ENCODE measurements at places on chromosomes 2 and 18.

- DNase-seq, result no peak
Observed at GRCh38 chr18:65235966-65236624, 514.7 kb upstream of the CDH7 start.

DNA sequence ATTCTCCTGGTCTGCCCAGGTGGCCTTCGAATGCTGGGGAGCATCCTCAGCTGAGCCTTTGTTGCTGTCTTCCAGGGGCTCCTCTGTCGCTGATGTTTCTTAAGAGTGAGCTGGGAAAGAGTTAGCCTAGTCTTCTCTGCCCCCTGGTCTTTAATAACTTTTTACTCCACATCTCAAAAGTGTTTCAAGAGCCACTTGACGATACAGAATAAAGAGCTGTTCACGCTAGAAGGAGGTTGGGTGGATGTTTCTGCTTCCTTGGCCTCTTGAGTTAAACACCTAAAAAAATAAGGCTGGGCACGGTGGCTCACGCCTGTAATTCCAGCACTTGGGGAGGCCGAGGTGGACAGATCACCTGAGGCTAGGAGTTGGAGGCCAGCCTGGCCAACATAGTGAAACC is 2.8 kb upstream of the BUB1 start:
- DNase-seq, result no peak

DNA sequence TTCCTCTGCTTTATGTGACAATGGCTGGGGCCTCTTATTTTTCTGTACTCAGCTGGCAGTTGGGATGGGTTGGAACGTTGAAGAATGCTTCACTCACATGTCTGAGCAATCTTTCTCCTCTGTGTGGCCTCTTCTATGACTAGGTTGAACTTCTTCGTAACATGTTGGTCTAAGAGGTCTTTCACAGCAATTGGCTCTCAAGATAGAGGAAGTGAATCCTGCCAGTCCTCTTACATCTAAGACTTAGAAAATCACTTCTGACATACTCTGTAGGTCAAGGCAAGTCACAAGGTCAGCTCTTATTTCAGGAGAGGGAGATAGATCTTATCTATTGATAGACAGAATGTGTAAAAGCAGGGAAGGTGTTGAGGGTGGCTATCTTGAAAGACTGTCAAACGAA is 174.1 kb downstream of the NYAP2 start:
- no peak for DNase-seq

- DNase-seq, result no peak
Observed at GRCh38 chr2:43020990-43021669, 205.3 kb downstream of the ZFP36L2 start.

- DNase-seq, result no peak
Observed at GRCh38 chr2:24969784-24970183, 2.0 kb downstream of the DNAJC27 start.

DNA sequence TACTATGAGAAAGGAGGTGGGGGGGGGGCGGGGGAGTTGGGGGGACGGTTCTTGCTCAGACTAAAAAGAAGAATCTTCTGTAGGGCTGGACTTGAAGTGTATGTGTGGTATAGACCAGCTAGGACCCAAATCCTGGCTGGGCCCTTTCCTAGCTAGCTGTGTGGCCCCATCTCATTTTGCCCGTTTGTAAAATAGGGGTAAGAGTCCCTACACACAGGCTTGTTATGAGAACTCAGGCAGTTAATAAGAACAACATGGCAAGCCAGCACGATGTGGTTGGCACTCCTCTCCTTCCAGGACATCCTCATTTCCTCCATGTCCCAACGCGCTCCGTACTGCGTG is 1.1 kb downstream of the EVA1A start:
- DNase-seq, result no peak

GRCh38 chr2:67996772-67997527 is 65.9 kb downstream of the C1D start:
- DNase-seq, result no peak

GRCh38 chr2:170711196-170711773 is 3.9 kb upstream of the SP5 start:
- no peak for DNase-seq

- peak; percentile 27 for DNase-seq
Observed at GRCh38 chr2:30666266-30666874, 140.9 kb downstream of the CAPN13 start.

DNA sequence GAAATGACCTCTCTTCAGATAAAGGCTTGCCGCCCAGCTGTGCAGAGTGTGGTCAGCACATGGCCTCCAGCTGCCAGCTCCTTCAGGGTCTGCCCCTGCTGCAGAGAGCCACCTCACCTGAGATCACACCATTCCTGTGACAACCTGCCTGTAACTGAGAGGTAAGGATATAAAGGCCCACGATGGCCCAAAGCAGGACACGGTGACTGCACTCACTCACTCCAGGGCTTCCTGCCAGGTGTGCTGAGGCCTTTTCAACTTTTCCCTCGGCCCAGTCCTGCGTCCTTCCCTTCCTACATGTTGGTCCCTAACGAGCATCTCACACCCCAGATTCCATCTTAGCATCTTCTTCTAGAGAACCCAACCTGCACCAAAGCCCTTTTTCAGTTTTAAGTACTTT is 36.2 kb downstream of the ANKRD44 start:
- DNase-seq, result no peak

DNA sequence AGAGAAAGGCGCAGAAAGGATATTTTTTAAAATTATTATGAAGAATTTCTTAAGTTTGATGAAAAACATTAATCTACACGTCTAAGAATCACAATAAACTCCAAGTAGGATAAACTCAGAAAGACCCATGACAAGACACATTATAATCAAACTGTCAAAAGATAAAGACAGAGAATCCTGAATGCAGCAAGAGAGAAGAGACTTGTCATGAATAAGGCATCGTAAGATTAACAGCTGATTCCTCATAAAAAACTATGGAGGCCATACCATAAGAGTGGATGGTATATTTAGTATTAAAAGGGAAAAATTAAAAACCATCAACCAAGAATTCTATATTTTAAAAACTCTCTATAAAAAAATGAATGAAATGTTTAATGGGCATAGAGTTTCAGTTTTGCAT is 39.1 kb downstream of the SRBD1 start:
- no peak for DNase-seq

GRCh38 chr2:84700006-84700405 is 180.9 kb downstream of the TRABD2A start:
- no peak for DNase-seq

Data from Panc1 (cell line).